ENCODE measurements at places on chromosomes 5 and 9.

DNA sequence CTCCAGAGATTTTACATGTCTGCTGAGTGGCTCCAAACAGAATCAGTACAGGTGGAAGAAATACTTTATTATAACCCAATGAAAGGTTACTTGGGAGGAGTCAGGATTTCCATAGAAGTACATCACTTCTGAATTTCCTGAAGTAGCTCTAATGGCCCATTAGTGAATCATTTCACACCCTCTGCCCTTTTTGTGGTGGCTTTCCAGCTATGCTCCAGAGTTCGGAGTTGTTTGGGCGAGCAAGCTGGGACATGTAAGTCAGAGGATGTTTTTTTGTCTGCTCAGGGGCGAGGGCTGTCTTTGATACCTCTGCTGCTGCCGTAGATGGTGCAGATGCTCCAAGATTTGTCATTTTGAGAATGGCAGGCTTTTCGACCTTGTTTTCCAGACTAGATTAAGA is 226.1 kb downstream of the GOLPH3 start:
- no peak for DNase-seq

- DNase-seq, result no peak
These were observed 183.3 kb downstream of the MED10 start for GRCh38 chr5:6194906-6195612.

GRCh38 chr5:171999877-172000276 is 6.6 kb downstream of the FBXW11 start:
- no peak for DNase-seq

DNA sequence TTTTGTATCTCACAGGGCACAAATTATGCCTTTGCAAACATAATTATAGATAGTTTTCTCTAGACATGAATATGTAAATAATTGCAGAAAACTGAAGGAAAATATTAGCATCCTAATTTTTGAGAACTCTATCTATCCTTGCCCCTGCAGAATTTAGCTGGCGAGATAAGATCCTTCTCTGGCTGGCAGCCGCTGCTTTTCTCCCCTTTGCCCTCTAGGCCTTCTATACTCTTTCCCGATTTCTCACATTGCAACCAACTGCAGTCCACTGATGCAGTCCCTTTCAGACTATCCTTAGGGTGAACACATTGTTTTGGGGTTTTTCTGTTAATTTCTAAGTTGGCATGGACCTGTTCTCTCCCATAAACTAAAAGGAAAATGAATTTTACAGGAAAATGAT is 91.3 kb downstream of the CD180 start:
- DNase-seq, result no peak

DNA sequence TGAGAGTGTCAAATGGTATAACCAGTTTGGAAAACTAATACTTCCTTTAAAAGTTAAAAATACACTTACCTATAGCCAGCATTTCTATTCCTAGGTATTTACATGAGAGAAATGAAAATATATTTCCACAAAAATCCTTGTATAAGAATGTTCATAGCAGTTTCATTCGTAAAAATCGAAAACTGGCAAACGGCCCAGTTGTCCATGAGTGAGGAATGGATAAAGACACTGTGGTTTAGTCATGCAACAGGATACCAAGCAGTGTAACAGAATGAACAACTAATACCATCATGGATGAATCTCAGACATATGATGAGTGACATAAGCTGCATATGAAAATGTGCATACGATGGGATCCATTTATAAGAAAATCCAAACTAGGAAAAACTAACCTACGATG is 136.7 kb downstream of the MACROH2A1 start:
- DNase-seq, result no peak

DNA sequence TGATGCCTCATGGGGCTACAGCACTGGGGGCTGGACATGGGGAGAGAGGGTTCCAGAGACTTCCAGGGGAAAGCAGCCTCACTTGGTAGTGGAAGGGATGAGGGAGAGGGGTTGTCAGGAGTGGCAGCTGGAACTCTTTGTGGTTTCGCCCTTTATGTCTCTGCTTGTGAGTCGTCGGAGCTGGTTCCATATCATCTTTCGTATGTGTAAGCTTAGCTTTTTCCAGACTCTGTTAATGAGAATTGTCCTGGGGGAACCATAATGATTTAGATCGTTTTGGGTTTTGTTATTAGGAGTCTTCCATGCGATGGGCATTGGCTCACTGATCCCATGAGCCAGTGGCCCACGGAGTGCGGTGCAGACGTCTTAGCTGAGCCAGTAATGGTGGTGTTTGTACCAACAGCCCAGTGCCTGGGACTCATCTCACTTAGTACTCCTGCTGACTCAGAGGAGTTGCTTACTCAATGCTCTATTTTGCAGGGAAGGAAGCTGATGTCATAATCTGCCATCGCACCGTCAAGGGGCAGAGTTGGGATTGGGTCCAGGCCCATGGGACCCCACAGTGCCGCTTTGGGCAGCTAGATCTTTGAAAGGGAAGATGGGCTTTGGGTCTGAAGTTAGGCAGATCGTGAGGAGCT is 48.5 kb downstream of the NEK6 start:
- no peak for DNase-seq

DNA sequence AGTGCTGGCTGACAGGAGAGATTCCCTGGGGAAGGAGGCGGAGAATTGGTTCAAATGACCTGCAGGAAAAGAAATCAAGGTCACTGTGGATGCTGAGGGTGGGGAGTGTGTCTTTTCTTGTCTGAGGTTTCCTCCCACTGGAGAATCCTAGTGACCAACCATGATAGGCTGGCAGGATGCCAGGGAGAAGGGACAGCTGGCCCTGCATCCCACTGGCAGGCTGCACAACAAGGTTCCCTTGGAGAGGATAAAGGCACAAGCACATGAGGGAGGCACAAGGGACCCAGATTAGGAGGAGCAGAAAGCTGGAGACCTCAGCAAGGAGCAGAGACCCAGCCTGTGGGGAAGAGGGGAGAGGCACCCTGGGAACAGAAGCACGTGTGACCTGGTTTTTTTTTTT is 11.4 kb upstream of the ZDHHC12 start:
- no peak for DNase-seq

GRCh38 chr9:77961541-77961940 is 70.1 kb downstream of the GNAQ start:
- DNase-seq, result no peak

- no peak for DNase-seq
These were observed 65.1 kb upstream of the C5orf46 start for GRCh38 chr5:147971472-147971871.

DNA sequence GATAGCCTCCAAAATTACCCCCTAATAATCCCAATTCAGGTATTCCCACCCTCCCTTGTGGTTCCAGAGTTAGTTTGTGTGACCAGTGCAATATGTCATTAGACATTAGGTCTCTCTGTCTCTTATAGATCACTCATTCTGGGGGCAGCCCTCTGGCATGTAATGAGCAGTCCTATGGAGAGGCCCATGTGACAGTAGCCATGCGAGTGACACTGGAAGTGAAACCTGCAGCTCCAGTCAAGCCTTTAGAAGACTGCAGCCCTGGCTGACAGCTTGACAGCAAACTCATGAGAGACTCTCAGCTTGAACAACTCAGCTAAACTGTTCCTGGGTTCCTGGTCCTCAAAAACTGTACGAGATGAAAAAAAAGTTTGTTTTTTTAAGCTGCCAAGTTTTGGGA is 54.0 kb upstream of the HSPB3 start:
- no peak for DNase-seq

- DNase-seq, result no peak
These were observed 59.1 kb upstream of the GOLPH3 start for GRCh38 chr5:32233220-32233695.

GRCh38 chr9:16986556-16986955 is 116.1 kb upstream of the BNC2 start:
- no peak for DNase-seq

GRCh38 chr5:9545136-9545991 is 511 bp downstream of the SEMA5A start:
- no peak for DNase-seq

DNA sequence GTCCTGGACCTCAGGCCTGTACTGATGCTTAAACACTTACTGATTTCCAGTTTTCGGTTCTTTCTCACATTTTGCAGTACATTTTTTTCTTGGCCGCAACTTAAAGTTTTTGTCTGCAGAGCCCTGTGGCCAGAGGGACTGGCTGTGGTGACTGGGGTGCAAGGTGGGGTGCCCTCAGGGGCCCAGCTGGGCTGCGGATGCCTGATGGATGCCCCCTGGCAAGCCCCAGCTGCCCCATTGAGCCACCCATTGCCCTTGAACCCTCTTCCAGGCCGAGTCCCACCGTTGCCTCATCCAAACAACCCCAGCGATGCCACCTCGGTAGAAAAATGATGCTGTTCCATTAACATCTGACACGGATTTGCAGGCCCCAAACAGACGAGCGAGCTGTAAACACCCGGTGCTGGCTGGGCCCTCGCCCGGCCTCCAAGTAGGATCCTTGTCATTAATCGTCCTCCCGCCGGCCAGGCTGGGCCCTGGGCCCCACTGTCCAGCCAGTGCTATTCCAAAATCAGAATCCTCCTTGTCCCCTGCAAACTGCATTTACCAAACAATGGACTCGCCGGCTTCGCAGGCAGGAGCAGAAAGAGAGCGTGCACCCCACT is 107.9 kb downstream of the PHF2 start:
- no peak for DNase-seq

- DNase-seq, result no peak
These were observed 81.1 kb downstream of the EFNA5 start for GRCh38 chr5:107589520-107590193.

DNA sequence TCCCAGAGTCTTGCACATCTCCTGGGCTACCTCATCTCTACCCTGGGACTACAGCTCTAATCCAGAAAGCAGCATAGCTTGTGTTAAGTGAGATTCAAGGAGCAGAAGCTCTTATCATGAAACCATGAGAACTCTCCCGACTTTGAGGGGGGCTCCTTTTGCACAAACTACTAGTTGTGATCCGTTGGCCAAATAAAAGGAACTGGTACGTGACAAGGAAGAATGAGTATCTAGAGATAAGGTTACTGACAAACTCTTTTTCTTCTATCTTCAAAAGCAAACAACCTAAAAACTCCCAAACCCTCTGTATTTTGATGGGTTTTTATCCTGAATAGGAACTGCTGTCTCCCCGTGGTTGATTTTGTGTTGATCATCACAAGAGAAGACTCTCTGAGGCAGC is 168.5 kb downstream of the SLC24A2 start:
- no peak for DNase-seq

DNA sequence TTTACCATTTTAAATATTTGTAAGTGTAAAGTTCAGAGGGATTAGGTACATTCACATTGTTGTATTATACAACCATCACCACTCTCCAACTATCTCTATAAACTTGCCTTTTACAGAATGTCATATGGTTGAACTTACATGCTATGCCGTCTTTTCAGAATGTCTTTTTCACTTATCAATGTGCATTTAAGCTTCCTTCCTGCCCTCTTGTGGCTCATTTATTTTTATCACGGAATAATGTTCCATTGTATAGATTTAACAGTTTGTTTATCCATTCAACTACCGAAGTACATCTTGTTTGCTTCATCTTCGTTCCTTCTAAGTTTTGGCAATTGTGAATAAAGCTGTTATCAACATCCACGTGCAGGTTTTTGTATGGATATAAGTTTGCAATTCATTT is 133.3 kb upstream of the C6 start:
- DNase-seq, result no peak

GRCh38 chr5:17004441-17005106 is 68.5 kb upstream of the MYO10 start:
- DNase-seq, result no peak

DNA sequence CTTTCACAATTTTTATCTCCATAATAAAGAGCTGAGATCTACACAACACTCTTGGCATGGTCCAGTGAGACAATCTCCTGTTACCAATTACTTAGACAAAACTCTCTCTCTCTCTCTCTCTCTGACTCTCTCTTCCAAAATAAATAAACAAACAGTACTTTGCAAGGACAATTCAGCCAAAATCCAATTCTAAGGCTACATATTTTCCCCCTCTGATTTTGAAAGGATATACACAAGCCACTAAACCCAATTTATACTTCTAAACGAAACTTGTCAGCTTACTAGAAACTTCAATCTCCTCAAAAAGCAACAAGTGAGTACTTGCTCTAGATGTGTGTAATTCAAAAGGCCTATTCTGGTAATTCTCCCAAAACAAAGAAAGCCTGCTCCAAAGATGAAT is 26.3 kb upstream of the TNPO1 start:
- DNase-seq, result no peak

GRCh38 chr9:110809038-110809595 is 140.5 kb downstream of the MUSK start:
- no peak for DNase-seq

DNA sequence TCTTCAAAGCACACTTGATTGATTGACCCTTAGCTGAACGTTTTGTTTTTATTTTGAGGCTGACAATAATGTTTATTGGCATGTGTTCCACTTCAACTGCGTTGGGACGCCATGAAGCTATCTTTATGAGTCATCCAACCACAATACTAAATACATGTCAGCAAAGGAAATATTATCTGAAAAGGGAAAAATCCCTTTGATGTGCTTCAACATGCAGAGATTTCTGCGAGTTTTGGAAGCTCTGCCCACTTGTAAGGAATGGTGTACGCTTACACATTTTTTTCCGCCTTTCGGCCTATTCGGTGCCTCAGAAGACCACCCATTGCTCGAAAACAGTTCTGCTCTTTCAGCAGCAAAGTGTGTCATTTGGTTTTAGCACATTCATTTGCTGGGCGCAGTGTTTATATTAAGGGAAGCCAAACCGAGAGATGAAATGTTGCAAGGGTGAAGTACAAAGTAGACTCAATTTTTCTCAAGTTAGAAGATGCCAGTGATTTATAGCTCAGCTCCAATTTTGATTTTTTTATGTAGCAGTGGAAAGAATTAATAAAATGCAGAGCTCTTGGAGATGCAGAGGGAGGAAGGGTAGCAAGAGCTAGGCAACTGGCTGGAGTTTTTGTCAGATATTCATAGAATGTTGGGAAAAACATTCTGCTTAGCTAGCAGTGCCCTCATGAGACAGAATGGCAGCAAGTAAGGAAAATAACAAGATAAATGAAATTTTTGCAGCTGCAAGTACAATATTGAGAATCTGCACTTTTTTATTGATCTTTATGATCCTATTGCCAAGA is 68.9 kb downstream of the PRDM6 start:
- no peak for DNase-seq

DNA sequence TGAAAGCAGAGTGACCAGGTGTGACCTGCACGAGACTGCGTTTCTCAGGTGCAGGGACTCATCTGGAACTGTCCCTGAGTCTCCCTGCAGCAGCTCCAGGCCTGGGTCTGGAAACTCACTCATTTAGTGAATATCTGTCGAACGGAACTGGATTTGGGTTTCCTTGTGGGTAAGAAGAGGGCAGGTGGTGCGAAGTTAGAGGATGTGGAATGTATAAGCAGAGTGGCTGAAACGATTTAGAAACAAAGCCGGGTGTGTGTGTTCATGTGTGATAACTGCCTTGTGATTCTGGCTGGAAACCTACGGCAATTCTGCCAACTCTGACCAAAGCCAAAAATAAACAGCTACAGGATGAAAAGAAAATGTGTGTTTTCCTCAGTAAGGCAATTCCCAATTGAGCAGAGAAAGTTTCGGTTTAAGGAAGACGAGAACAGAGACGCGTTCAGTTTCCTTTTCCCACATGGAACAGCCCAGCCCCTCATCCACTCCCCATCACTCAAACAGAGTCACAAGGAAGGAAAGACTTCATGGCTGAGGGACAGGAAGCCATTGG is 130.3 kb downstream of the NSG2 start:
- DNase-seq, result no peak
